ENCODE measurements at places on chromosomes 4 and X. TPM values are rescaled to one million over a fixed set of nuclear protein-coding genes. Genes with fewer than 3 reads are reported as not detected.

DNA sequence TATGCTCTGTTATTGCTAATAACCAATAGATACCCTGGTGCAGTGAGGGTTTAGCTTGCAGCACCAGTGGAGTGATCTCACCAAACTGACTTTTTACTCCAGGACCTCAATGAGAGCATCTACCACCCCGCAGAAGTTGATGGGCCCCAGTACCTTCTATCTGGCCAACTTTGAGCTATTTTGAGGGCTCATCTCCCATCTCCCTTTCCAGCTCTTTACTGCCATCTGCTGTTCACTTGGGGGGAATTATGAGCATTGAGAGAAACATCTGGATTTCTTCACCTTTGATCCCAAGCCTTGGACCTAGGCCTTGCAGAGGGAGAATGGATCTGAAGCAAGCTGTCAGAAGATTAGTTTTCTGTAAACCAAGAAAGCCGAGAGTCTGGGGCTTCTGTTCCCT, 143.6 kb downstream of the TMEM164 start:
- peak; percentile 73 for DNase-seq

- DNase-seq: no peak
These were observed 15.4 kb upstream of the MAGED1 start for GRCh38 chrX:51878056-51878455.

GRCh38 chrX:128619490-128619889, 567.3 kb upstream of the ACTRT1 start:
- no peak for DNase-seq

DNA sequence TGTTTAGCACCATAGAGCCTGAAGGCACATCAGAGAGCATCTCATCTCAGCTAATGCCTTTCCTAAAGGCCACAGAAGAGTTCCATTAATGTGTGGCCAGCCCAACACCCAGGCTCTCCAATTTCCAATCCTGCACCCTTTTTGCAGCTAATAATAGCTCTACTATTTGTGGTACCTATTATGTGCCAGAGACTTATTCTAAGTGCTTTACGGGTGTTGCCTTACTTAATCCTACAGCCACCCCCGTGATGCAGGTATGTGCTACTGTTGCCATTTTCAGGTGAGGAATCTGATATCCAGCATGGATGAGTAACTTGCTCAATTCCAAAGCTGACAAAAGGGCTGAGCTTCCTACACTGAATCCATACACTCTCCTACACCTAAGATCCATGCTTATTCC, 217.6 kb upstream of the GALNT7 start:
- DNase-seq: no peak

DNA sequence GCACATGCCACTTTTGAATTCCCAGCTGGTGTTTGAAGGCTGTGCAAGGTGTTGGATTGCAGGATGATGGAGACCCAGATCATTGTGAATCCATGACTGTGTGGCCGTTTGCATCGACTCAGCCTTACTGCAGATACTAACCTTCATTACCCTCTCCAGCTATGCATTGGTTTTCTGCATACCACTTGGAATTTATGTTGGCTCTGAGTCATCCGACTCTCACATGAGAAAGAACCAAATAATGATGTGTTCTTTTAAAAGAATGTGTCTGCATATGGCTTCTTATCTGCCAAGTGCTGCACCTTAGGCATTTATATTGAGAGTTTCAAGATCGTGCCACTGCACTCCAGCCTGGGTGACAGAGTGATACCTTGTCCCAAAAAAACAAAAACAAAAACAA, 106.7 kb upstream of the PRKX start:
- DNase-seq: no peak

DNA sequence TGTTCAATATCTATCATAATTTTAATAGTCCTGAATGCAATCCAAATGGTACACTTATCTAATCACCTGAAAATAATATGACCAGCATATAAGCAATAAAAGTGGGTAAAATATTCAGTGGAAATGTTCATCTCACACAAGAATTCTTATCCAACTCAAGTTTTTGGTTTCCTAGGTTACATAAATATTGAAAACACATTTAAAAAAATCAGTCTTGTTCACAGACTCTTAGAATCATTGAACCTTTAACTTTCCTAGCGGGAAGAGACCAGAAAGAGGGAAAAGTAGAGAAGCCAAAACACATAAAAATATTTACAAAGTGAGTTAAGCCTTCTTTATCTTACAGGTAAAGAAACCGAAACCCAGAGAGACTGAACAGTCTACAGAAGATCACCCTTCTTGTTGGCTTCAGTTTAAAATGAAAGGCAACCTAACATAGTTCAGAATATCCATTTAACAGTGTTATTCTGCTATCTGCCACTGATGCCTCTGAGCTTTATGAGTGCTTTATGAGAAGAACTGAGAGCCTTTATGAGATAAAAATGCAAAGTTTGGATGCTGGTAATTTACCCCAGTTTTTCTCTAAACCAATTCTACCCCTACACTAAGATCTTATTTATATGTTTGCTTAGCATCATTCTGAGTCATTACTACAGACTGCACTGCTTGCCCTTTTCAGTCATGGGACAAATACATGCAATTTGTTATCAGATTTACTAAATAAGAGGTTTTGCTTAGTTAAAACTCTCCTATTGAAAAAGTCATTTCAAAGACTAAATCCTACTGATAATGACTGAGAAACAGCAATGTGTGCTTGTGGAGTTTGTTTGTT, 453.3 kb upstream of the INTU start:
- no peak for DNase-seq

Gene CFI
- total RNA-seq: not detected

DNA sequence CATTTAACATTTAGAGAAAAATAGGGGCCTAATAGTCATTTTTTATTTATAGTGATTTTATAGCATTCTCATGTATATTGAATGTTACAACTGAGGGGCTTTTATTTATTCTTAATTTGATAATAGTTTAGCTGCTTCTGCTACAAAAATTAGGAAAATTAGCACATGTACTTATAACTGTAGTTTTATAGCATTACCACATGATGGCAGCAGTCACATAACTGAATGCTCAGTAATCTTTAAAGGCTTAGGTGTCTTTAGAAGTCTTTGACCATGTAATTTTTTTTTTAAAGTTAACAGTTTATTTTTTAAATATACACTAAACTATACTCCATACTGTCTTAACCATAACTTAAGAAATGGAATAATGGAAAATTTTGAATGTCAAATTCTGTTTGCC, 136.6 kb downstream of the STAG2 start:
- peak; percentile 9 for DNase-seq

DNA sequence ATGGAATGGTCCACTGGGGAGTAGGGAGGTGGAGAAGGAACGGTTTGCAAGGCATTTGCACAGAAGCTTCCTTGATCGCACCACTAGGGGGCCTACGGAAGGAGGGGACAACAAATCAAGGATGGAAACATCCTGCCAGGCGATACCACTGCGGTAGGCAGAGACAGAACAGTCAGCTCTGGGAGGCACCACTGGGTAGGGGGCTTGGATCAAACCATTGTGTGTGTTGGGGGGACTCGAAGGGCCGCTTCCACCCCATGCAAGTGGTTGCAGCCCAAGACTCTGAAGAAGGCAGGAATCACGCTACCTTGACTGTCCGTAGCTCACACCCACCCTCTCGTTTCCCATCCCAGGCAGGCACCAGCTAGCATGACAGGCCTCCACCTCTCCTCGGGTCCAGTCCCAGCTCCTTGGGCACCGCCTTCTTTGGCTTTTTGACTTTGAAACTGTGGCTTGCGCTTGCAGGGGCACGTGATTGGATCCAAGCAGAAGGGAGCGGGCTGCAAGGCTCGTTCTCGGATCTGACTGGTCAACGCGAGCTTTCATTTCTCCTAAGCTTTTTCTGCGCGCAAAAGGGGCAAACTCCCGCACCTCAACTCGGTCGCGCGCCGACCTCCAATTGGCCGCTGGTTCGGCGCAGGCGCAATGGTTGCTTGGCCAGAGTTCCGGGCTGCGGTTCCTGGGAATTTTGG, 28.4 kb downstream of the GAGE1 start:
- DNase-seq: peak; percentile 33

Gene EREG
- 2.7 TPM for total RNA-seq

DNA sequence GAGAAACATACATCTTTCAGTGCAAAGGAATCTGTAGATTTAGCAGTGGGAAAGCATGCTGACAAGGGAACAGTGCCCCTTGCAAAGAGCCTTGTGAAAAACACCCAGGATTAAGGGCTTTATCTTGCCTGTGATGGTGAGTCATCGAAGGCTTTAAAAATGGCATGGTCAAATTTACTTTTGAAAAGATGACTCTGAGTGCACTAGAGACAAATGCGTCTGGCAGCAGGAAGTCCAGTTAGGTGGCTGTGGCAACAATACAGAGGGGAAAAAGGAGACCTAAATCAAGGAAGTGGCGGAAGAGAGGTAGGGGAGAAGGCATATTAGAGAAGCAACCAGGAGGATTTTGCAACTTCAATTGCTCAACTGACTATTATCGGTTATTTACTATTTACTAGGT, 472.6 kb upstream of the CPEB2 start:
- no peak for DNase-seq

Gene NSUN7
- not detected for total RNA-seq

DNA sequence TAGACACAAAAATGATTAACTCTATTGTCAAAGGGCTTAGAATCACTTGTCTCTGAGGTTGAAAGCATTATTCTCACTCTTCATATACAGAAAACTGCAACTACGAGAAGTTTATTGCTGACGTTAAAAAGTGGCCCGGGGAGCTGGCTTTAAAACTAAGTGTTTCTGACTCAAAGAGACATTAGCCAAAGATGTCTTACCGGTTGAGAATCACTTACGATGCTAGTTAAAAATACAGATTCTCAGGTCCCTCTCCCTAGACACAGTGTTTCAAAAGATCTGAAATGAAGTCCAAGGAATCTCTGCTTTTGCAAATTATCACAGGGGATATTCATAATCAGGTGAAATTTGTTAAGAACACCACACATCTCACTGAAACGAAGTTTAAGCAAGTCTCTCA, 1.2 kb downstream of the GNPDA2 start:
- no peak for DNase-seq

Gene IL3RA
- 0.27 TPM for total RNA-seq

- DNase-seq: no peak
These were observed 76.5 kb upstream of the TEX13A start for GRCh38 chrX:105297041-105297440.

DNA sequence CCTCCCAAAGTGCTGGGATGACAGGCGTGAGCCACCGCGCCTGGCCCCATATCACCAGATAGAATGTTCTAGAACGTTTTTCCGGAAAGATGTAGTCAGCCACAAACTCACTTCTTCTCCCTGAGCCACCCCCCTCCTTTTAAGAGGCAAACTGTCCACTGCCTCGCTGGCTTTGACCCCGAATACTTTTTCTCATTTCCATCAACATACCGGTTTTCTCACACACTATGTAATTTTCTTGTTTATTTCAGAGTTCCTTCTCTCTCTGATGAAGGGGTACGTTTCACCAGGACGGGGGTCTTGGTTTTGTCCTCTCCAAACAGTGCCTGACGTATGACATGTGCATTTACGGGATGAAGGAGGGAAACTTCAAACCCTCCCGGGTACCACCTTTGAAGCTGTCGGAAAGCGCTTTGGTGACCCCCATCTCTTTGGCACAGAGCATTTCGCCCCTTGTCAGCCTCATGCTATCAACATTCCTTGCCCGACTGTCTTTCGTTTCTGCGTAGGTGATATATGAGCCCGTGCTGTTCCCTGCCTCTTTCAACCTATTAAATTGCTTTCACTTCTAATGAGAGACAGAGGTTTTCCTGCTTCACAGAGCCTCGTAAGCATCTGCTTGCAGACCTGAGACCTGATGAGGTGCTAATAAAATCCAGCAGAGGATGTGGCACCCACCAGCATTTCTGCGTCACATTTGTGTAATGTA, 73.8 kb downstream of the CRLF2 start:
- no peak for DNase-seq

GRCh38 chr4:187304133-187304532, 580.5 kb upstream of the FAT1 start:
- DNase-seq: no peak

Gene FAAH2
- total RNA-seq: 0.05 TPM

- no peak for DNase-seq
These were observed 18.0 kb downstream of the SHISA3 start for GRCh38 chr4:42415281-42415680.

DNA sequence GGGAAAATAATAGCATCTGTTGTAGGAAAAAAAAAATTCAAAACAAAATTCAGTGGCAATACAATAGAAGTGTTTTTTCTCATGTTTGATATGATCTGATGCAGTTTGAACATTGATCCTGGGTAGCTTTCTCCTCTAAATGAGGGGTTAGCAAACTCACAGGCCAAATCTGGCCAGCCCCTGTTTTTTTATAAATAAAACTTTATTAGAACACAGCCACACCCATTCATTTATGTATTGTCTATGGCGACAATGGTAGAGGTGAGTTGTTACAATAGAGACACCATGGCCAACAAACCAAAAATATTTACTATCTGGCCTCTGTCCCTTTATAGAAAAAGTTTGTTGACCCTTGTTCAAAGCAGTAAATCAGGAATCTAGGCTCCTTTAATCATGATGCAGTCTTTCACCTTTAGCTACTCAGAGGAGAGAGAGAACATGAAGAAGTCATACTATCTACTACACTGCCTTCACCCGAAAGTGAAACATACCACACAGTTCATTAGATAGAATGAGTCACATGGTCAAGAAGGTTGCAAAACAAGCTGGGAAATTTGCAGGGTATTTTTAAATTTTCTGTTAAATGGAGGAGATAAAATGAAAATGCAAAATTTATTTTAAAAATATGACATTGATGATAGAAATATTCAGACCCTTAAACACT, 186.6 kb upstream of the MAOA start:
- no peak for DNase-seq

Gene TMSB15C
- total RNA-seq: 6.0 TPM

Gene UGT2B7
- not detected for total RNA-seq

DNA sequence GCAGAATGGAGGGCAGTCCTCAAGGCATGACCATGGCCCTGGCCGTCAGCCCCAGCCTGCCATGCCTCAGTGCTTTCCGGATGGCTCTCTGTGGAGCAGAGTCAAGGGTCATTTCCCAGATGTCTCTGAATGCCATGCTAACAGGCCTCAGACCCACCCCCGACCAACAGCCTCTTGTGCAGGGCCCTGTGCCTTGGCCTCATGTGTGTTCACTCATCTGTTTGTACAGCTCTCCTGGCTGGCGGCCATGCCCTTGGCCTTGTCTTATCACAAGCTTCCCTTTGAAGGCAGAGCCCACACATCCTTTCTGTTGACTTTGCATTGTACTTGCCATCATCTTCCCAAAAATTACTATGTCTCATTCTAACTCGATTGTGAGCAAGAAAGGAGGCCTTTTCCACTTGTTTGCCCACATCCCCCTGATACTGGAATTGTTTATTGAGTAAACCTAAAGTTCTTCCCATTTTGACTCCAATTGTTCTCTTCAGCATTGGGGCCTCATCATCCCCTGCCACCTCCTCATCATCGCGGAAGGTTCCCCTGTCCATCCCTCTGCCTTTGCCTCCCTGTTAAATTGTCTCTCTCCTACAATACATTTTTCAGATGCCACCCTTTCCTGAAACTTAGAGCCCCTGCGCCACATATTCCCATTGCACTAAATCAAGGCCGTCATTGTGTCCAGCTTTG, 6.3 kb downstream of the CA5B start:
- DNase-seq: no peak

DNA sequence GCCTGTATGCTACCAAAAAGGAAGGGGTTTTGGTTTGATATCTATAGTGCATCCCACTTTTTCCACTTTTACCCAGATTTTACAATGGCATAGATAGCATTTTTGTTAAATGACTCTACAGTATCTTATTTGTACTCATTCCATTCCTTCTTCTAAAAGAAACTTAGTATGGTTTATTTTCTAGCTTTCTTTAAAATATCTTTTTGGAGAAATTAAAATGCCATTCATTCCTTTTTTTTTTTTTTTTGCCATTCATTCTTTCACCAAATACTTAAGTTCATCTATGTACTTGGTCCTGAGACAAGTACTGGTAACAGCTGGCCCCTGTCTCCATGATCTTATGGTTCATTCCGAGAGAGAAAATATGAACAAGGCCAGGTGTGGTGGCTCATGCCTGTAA, 49.1 kb downstream of the MID1 start:
- DNase-seq: no peak

Gene SLC26A1
- 0.61 TPM for total RNA-seq

Data from NCI-H460 (cell line).